ENCODE measurements at places on chromosomes 16 and 17.

- DNase-seq = no peak
Measured at GRCh38 chr17:9557857-9558256, 17.8 kb downstream of the STX8 start.

DNA sequence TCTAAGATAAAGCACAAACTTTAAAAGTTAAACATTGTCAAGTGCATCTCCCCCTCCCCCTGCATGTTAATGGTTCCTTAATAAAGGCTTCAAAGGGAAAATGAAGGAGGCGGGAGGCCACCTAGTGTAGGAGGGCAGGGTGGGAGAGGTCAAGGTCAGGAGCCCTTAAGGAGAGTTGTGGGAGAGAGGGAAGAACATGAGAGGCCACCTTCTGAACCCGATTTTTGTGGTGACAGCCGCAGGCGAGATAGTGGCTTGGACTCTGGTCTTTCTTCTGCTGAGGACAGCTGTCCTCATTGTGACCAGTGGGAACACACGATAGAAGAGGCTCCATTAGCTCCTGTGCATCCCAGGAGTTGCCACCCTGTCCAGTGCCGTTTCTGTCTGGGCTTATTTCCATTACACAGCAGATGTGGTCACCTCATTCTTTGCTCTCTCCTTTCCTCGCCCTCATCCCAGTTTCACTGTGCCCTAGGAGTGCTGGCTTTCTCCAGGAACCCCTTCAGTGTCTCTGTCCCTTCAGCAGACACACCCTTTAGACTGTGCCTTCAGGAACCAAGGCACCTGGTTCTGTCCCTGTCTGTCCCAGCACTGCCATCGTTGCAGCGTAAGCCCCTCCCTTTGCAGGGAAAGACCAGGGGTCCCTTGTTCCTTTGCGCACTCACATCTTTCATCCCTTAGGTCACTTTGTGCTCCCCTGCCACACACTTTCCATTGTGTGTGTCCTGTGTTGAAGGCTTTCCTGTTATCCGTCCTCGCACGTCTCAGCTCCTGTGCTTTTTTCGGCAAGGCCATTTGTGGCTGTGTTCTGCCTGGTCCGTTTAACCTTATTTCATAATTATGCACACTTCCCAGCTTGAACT lies 7.5 kb downstream of the SEC14L1 start:
- DNase-seq = no peak

- DNase-seq = no peak
Measured at GRCh38 chr16:81539009-81539758, 94.6 kb downstream of the CMIP start.

- no peak for DNase-seq
Measured at GRCh38 chr17:41583137-41584127, 3.3 kb downstream of the KRT14 start.

DNA sequence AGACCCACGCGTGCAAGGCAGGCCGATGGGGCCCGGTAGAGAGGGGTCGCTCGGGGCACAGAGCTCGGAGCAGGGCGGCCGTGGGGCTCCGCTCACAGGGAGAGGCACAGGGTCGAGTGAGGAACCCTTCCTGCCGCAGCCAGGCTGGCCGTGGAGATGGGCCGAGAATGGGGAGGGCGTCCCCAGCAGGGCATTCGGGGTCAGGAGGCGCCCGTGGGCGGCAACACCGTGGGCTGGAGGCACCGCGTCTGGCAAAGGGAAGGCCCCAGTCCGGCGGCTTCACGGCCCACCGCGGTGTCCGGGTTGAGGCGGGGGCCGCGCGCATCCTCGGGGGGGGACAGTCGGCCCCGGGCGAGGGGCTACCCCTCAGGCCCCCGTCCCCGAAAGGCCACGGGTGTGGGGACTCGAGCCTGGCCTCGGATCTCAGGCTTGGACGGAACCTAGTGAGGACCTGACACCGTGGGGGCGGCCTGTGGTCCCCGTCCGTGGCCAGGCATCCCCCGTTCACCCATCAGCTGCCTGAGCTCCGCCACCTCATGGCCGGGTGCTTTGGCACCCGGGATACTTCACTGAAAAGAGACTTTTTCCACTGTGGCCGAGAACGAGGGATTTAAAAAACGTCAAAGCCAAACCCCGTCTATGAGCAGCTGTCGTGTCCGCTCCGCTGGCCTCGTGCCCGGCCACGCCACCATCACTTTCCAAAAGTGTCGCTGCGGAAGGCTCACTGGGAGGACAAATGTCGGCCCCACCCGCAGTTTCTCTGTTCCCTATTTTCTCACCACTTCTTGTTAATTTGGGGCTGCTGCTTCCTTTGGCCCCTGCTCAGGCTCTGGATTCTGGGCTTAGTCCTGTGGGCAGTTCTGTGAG lies 73.6 kb downstream of the METRNL start:
- peak; percentile 89 for DNase-seq

GRCh38 chr17:58388302-58389190 lies 28.8 kb downstream of the RNF43 start:
- DNase-seq = no peak

GRCh38 chr16:77234611-77235010 lies 35.4 kb downstream of the SYCE1L start:
- DNase-seq = no peak

DNA sequence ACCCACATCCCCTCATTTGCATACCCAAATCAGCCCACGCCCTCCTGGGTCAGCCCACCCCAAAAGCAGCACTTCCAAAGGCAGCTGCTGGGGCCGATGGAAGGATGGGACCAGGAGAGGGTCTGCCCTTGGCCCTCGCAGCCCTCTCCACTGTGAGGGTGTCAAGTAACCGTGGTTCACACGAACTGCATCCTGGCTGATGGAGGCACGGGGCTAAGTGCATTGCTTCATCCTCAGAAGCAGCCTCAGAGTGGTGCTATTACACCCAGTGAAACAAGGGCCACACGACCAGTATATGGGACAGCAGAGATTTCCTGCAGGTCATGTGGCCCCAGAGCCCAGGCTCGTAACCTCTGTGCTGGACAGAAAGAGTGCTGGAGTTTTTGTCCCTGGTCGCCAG lies 13.2 kb upstream of the ATP2A3 start:
- DNase-seq = no peak

DNA sequence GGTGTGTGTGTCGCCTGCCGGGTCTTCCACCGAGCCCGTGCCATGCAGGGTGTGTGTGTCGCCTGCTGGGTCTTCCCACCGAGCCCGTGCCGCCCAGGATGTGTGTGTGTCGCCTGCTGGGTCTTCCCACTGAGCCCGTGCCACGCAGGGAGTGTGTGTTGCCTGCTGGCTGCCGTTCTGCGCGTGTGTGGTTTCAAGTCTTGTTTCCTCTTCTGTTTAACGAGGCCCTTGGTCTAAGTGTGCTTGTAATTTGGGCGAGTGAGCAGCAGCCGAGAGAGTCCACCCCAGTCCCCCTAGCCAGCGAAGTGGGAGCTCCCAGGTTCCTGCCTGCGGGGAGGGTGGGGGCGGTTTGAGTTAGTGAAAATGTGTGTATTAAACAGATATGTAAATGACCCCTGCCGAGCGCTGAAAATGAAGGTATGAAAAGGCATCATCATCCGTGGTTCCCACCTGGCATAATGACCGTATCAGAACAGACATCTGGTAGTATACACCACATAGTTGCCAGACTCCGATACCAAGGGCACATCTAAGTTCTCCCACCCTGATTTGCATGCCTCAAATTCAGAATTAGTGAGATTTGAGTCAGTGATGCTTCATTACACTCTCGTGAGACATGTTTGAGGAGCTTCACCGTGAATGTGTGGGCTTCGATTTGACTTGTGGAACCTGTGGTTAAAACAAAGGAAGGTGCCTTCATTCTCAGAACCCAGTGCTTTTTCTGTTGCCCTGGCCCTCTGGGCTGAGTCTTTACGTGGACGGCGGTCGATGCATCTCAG lies 114.5 kb upstream of the CHMP6 start:
- peak; percentile 35 for DNase-seq

Measured in right cardiac atrium (tissue), 5 donors.